Activated naive CD4-positive, alpha-beta T cell (primary cell): ENCODE measurements at places on chromosomes 7 and 10.

DNA sequence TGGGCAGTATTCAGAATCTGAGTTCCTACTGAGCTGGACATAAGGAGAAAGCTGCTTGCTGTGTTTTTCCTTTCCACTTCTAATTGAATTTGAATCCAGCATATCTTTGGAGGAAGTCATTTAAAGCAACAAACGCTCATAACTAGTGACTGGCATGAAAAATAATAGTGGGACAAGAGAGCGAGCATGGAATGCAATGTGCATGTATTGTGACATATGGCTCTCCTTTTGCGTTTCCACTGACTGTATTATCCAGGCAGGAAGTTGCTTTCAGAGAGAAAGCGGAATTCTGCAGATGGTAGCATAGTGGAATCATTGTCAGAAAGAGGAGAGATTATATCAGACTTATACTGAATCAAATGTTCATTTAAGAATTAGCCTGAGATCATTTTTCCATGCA is 368.6 kb downstream of the REEP3 start:
- no peak for DNase-seq

- DNase-seq = no peak
These were observed 40.8 kb downstream of the RBM33 start for GRCh38 chr7:155685070-155685790.

DNA sequence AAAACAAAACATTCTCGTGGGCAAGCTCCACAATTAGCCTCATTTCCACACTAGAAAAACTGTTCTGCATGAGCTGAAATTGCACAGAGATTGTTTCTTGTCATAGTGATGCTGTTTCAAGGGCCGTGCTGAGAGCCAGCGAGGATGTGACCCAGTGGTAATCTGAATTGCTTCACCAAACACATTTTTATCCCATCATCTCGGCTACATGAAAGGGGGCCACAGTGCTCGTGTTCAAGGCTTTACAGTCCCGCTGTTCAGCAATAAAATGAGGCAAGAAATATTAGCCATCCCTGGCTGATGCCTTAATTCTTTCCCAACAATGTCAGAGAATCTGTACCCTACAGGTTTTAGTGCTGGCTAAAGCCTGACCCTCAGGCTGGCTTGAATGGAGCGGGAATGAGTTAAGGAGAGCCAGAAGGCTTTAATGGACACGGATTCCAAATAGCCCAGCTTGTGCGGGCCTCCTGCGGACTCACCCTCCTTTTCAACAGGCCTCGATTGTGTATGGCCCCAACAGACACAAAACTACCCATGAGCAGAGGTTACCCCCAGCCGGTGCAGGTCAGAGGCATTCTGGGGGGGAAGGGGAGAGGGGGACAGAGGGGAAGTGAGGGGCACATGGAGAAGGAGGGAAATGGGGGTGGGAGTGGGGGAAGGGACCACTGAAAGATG is 2.0 kb upstream of the GDF10 start:
- no peak for DNase-seq

GRCh38 chr10:1942478-1942877 is 205.2 kb upstream of the ADARB2 start:
- no peak for DNase-seq

GRCh38 chr7:105782391-105783042 is 93.9 kb downstream of the ATXN7L1 start:
- no peak for DNase-seq

DNA sequence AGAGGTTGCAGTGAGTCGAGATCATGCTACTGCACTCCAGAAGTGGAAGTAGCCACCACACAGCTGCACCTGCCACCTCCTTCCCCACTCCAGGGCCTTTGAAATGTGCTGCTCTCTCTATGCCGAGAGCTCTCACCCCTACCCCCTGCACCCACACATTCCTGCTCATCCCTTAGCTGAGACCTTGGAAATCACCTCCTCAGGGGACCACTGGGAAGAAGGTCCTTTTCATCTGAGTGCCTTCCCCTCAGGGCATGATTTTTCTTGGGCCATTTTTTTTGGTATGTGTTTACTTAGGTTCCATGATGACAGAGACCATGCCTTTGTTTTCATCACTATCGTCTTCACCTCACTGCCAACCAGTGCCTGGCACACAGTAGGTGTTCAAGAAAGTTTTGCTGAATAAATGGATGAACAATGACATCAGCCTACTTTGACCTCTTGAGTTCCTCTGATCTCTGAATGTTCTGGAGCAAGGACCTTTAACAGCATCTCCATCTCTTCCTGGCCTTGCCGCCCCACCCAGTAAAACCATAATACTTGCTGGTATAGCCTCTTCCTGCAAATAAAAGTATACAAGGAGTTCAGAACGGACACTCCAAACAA is 166.6 kb upstream of the KLF14 start:
- no peak for DNase-seq

GRCh38 chr10:58266826-58267712 is 625 bp downstream of the IPMK start:
- DNase-seq = no peak

GRCh38 chr7:79610748-79611304 is 157.4 kb upstream of the MAGI2 start:
- no peak for DNase-seq

DNA sequence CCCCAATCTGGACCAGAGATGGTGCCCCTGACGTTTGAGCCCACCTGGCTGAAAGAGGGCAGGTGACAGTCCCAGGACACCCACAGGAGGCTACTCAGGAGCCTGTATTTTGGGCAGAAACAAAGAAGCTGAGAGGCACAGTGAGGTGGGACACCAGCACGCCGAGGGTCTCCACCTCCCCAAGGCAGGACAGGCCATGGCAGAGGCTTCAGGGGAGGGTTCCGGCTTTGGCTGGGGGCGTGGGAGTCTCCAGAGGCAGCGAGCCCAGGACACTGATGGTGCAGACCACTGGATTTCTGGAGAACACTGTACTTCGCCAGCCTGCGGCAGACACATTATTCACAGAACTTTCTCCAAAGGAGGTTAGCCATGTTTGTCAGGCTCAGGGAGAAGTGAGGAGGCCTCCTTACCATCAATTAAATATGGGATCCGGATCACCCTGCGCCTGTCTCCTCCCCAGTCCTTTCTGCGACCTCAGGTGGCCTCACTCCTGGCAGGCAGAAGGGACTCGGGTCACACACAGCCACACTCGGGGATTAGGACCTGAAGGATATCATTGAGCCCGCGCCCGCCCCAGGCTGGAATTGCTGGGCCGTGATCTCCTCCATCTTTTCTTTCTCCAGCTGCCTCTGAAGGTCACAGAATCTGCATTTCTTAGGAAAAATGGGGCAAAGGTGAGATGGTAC is 98.3 kb downstream of the MKI67 start:
- no peak for DNase-seq

DNA sequence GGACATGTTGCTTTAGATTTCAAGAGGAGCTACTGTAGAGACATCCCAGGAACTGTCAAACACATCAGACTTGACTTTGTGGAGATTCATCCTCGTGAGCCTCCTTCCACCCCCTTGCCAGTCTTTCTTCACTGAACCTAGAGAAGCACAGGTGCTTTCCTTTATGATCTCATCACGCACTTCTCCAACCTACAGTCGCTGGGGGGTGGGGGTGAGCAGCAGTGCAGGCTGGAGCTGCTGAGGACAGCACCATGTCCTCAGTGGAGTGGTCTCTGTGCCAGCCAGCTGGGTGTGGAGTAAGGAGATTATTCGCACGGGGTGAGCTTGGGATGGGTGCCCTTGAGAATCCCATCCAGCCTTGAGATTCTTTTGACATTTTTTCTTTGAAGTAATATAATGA is 88.1 kb downstream of the VOPP1 start:
- no peak for DNase-seq

DNA sequence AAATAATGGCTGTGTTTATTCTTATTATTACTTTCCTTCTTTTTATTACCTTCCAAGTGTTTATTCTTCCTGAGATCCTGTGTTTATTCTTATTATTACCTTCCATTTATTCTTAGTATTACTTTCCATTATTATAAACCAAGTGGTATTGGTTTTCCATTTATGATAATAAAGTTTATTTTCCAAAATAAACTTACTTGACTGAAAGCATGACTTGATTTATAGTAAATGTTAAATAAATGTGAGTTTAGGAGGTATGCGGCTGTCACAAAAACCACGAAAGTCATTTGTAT is 20.2 kb downstream of the WIPF3 start:
- DNase-seq = no peak

DNA sequence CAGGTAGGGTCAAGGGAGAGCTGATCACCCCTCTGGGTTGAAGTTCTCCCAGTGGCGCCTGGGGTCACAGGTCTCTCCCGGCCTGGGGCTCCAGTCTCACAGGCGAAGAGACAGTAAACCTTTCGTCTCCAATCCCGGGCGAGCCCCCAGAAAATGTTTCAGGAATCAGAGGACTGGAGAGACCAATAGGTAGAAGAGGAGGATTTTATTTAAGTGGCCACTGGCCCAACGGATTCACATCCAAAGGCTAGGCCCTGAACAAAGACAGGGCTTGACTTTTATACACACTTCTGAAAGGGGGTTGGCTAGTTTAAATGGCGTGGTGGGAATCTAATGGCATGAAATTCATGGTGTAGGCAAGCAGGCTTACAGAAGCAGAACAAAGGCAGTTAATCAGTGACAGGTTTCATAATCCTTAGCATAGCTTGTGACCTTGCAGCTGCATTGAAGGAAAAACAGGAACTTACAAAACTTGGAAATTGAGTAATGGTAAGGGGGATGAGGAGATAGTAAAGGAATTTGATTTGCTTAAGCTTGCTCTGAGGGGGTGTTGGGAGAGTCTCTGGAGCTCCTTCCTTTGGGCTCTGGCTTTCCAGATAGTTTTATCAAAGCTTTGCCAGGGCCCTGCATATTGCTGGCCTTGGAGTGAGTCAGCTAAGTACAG is 105.5 kb downstream of the TRIM24 start:
- DNase-seq = no peak

GRCh38 chr7:85234730-85235129 is 47.9 kb upstream of the SEMA3D start:
- DNase-seq = no peak

GRCh38 chr7:138089080-138089901 is 13.0 kb downstream of the AKR1D1 start:
- no peak for DNase-seq

GRCh38 chr10:35598379-35598778 is 6.8 kb upstream of the GJD4 start:
- DNase-seq = no peak

DNA sequence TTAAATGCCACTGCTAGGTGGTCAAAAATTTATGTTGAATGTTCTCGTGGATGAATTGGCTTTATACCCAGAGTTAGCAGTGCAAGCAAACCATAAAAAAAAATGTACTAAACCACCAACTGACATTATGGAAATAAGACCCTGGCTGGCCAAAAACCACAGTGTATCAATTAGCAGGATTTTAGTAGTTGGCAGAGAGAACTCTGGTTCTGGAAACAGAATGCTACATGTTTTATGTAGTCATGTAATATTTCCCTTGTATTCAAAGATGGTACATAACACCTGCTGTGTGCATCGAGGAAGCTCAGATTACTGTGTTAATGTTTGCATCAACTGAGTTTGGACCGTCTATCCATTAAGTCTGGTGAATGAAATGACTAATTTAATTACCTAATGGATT is 618.5 kb downstream of the CCSER2 start:
- no peak for DNase-seq

- no peak for DNase-seq
These were observed 359.2 kb upstream of the AOAH start for GRCh38 chr7:37083311-37084096.

GRCh38 chr10:98012644-98013043 is 17.8 kb downstream of the CRTAC1 start:
- no peak for DNase-seq

DNA sequence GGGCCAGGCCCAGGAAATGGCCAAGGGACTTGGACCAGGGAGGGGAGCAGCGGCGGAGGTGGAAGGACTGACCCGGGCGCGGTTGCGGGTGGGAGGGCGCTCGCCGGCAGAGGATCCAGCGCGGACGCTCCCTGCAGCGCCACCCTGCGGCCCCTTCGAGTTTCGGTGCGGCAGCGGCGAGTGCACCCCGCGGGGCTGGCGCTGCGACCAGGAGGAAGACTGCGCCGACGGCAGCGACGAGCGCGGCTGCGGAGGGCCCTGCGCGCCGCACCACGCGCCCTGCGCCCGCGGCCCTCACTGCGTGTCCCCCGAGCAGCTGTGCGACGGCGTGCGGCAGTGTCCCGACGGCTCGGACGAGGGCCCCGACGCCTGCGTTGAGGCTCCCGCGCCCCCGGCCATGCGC is 16.8 kb upstream of the ZNF467 start:
- DNase-seq = no peak

DNA sequence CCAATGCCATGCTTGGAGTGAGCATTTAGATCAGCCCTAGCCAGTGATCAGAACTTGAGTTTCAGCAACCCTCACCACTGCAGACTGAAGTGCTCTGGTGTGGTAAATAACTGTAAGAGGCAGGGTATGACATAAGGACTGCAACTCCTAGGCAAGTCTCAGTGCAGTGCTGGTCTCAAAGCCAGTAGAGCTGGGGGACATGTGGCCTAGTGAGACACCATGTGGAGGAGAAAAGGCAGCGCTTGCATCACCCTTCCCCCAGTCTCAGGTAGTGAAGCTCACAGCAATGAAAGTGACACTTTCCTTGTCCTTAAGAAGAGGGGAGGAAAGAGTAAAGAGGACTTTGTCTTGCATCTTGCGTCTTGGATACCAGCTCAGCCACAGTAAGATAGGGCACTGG is 386.8 kb upstream of the POT1 start:
- DNase-seq = no peak

- DNase-seq = no peak
These were observed 2.1 kb downstream of the CTBP2 start for GRCh38 chr10:125158275-125158600.

- no peak for DNase-seq
These were observed 41.2 kb upstream of the SORBS1 start for GRCh38 chr10:95602382-95602781.

DNA sequence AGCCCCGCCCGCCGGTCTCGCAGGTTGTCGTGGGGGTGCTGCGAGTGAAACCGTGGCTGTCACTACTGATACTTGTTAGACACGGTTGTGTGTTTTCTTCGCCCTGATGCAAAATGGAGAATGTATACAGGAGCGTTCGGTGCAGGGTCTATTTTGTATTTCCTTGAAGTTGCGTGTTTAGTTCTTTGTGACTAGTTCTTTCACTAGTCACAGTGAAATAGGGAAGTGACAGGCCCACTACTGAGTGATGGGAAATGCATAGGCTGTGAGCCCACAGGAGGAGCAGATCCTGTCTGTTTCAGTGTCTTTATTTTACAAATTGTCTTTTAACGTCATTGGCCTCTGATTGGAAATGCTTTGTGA is 675 bp downstream of the ABRAXAS2 start:
- DNase-seq = no peak

- DNase-seq = no peak
These were observed 111.1 kb upstream of the SH2B2 start for GRCh38 chr7:102175423-102176170.

- no peak for DNase-seq
These were observed 54.5 kb upstream of the FAM180A start for GRCh38 chr7:135803143-135803542.

GRCh38 chr7:74068378-74069085 is 15.1 kb upstream of the LIMK1 start:
- DNase-seq = no peak

- DNase-seq = no peak
These were observed 18.7 kb downstream of the CCDC136 start for GRCh38 chr7:128810473-128810872.
